T-cell (primary cell): ENCODE measurements at places on chromosomes 2 and 18.

DNA sequence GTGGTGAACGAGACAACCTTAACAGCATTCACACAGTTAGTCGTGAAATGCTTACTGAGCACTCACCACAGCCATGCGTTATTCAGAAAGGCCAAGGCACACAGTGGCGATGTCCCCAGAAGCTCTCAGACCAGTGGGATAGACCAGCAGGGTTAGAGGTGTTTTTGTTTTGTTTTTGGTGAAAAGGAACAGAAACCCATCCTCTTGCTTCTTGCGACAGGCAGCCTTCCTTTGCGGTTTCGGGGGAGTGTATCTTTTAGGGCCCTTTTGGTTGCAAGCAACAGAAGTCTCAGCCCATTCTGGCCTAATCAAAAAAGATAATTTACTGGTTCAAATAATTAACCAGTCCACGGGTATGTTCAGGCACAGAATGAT is 4.7 kb downstream of the GNLY start:
- DNase-seq: no peak

GRCh38 chr2:59871830-59872229 is 681.6 kb downstream of the BCL11A start:
- DNase-seq: no peak

GRCh38 chr2:147100406-147101035 is 744.3 kb upstream of the ACVR2A start:
- no peak for DNase-seq

DNA sequence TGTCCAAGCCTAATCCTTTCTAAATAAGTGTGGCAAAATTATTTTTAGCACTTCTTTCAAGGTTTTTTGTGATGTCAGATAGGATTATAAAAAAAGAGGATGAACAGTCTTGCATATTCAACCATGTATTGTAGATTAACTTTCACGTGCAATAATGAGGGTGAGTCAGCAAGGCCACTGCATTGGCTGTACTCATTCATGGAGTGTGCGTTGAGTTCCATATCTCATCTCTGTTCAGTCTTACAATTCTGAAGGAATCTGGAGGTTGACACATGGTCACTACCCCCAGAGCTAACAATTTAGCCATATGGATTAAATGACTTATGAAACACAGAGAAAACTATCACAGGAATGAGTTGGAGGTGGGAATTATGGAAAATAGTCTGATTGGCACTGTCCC is 810.5 kb downstream of the SLC4A3 start:
- DNase-seq: no peak

DNA sequence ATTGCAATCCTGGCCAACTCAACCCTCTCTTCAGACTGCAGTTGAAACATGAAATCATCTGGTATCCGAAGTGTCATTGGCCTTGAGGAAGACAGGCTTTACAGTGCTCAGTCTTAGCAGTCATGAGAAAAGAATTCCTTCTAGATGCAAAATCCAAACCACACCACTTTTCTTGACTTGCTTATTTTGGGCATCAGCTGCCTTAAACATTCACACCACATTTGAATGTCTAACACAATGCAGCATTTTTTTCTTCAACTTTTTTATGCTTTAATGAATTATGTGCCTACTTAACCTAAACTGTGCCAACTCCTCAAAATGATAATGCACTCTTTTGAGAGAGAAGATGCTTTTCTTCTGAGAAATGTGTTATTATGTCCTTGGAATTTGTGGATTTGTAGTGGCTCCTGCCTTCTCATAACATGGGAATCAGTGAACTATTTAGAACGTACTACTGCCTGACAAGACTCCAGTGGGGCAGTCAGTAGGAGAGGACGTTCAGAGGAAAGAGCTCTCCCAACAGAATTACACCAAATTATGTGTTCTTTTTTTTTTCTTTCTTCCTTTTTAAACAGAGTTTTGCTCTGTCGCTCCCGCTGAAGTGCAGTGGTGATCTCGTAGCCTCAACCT is 3.2 kb upstream of the FAM98A start:
- DNase-seq: no peak

GRCh38 chr2:143816916-143817315 is 687.7 kb downstream of the ARHGAP15 start:
- DNase-seq: no peak

- no peak for DNase-seq
Observed at GRCh38 chr2:70896765-70897202, 38.9 kb upstream of the ATP6V1B1 start.

- no peak for DNase-seq
Observed at GRCh38 chr2:119734047-119734446, 25.7 kb upstream of the PTPN4 start.

DNA sequence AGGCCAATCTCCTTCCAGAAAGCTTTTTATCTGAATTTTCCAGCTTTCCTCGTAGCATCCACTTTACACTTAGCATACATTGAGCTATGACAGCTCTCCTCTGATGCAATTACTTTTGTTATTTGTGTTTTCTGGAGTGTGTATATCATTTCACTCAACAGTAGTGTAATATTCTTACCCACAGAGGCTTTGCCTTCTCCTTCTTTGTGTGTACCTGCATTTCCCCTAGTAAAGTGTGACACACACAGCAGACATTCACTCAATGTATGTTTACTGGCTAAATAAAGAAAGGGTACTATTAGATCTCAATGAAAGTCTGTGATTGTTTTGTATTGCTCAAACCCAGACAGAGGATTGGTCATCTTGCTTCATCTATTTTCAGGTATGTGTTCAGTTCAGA is 193.7 kb upstream of the MEX3C start:
- no peak for DNase-seq

GRCh38 chr2:133774654-133775015 is 206.4 kb upstream of the NCKAP5 start:
- no peak for DNase-seq

DNA sequence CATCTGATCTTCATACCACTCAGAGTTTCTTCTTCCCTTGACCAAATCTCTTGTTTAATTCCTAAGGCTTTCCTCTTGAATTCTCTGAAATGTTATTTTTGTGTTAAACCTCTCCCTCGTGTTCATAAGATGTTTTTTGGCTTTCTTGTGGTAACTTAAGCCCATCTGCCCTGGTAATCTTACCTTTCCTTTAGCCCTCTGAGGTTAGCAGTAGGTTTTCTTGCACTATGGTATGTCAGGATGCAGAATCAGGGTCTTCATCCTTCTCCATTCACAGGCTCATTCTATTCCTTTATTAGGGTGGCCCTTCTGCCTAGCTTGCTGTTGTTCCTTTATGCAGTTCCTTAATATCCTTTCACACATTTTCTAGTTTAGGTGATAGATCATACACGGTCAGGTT is 24.1 kb downstream of the GIGYF2 start:
- no peak for DNase-seq

GRCh38 chr2:66515743-66516142 is 80.8 kb downstream of the MEIS1 start:
- no peak for DNase-seq

DNA sequence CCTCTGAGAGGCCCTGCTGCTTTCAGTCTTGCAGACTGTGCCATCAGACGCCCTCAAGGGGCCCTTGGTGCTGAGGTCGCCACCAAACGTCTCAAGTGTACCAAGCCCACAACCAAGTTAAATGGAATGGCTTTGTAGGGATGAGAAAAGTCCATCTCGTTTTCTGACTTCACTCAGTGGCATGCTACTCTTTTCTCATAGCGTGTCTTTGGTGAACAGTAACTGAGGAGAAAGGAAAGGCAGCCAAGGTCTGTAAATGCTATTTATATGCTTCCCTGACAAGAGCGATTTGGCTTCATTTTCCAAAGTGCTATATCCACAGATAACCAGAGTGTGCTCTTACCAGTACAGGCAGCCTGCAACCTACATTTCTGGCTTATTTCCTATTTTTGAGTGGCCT is 123.0 kb downstream of the MTX2 start:
- DNase-seq: no peak

DNA sequence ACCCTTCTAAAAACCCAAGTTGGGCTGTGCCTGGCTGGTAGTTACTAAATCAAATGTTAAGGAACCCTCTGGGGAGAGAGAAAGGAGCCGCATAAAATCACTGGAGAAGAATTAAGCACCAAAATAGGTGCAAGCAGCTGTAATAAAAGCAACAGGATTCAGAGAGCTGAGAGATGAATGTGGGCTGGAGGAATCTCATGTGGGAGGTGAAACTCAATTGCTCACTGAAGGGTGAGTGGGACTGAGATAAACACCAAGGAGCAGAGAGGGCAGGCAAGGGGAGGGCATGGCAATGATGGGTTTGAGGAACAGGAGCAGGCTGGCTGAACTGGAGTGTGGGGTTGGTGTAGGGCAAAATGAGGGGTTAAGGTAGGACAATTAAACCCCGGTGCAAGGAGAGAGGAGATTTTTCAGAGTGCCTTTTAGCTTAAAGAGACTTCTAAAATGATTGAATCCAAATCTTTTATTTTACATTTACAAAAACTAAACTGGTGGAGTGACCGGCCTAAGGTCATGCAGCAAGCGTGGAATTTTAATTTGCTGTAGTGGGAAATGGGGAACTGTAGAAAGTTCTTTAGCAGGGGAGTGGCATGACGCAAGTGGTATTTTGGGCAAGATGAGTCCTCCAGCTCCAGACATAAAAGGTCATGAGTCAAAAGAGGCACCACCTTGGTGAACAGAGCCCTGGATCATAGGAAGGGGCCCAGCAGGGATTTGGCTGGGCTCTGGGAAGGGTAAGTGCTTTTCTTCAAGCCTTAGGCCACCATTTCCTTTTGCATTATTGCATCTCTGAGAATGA is 10.5 kb downstream of the PLB1 start:
- DNase-seq: no peak

DNA sequence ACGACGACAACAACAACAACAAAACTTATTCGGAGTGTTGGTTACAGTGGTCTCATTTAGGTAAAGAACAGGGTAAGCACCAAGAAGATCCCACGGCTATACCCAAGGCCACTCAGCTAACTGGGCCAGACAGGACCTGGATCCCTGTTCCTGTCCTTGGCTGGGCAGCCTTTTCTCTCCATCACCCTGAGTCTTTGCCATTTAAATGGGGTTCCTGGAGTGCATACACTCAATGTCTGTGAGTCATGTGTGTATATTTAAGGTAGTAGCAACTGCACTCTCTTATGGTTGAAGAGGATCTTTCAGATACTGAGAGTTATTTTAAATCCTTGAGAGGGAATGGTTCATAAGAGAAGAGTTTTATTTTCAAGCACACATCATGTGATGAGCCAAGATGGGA is 35.3 kb downstream of the ADCYAP1 start:
- no peak for DNase-seq

GRCh38 chr2:206051912-206052311 is 34.1 kb downstream of the INO80D start:
- no peak for DNase-seq

DNA sequence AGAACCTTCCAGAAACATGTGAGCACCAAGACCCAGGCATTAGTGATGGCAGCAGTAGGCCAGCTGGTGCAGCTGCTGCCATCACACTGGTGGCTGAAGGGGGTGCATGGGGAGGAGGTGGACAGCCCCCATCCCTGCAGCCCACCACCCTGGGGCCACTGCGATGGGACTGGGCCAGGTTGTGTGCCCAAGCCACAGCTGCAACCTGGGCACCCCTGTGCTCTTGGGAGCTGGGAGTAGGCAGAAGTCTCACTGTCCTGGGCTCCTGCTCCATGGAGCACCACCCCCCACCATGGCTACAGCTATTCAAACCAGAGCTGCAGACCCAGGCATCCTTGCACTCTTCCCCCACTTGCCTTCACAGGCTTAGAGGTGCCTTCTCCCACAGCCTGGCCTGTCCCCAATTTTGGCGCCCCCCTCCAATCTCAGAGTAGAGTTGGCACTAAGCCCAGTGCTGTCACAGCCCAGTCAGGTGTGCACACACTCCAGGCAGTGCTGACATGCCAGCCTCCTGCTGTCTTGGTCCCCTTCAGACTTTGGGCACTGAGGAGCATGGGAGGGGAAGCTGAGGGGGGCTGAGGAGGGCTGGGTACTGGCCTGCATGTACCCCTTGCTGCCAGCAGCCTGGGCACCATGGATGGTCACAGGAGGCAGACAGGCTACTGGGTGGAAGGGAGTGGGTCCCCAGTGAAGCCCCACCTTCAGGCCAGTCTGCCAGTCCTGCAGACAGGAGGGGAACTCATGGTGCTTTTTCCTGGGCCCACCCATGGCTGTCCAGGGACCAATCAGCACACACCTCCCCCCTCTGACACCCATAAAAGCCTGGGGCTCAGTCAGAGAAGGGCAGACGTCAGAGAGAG is 67.1 kb downstream of the CYP26B1 start:
- DNase-seq: no peak

- no peak for DNase-seq
Observed at GRCh38 chr18:70074116-70074515, 126.4 kb upstream of the CD226 start.

DNA sequence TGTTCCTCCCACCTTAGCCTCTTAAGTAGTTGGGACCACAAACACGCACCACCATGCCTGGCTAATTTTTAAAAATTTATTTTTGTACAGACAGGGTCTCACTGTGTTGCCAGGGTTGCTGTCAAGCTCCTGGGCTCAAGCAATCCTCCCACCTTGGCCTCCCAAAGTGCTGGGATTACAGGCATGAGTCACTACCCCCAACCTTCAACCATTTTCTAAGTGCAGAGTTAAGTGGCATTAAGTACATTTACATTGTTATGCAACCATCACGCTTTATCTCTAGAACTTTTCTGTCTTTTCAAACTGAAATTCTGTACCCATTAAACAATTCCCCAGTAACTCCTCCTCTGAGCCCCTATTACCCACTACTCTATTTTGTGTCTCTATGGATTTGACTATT is 45.9 kb upstream of the AFF3 start:
- no peak for DNase-seq

DNA sequence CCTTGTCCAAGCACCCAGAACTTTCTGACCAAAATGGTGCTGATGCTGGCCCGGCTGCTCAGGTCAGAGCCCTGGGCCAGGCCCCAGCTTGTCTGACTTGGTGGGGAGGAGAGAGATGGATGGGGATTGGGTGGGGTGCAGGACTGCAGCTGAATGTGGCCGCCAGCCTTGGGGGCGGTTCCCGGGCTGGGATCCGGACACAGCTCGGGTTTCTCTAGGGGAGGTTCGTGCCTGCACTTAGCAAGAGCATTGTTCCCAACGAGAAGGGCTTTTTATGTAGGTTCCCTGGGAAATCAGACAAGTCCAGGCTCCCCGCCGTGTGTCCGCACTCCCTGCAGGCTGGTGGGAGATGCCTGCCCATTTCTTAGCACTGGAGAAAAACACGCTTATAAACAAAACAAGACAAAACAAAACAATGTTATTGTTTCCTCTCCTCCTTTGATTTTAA is 50.5 kb upstream of the HS6ST1 start:
- no peak for DNase-seq

DNA sequence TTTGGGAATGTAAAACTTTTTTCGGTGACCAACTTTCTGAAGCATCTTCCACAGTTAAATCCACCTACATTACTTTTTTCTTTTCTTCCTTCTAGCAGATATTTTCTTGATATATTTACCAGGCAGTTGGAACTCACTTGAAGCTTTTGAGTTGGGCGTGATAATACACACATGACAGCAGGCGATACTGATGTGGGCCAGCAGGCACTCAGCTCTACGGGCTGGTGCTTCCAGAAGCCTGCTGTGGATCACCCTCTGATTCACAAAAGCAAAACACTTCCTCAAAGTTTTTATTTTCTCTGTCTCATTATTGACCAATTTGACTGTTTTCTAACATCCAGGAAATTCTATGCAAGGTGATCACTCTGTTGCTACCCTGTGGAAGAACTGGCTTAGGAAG is 22.9 kb downstream of the GRHL1 start:
- DNase-seq: no peak

- DNase-seq: no peak
Observed at GRCh38 chr2:110219496-110220189, 7.3 kb upstream of the MTLN start.
